Testis (tissue), 5 donors: ENCODE measurements at places on chromosomes 13 and 19.

- DNase-seq: peak; percentile 88
These were observed at the start of gene FGF9 for GRCh38 chr13:21670883-21671619. FGF9 (plus strand) TSS chr13:21671073; CDS start chr13:21671913, 840 bp downstream.

DNA sequence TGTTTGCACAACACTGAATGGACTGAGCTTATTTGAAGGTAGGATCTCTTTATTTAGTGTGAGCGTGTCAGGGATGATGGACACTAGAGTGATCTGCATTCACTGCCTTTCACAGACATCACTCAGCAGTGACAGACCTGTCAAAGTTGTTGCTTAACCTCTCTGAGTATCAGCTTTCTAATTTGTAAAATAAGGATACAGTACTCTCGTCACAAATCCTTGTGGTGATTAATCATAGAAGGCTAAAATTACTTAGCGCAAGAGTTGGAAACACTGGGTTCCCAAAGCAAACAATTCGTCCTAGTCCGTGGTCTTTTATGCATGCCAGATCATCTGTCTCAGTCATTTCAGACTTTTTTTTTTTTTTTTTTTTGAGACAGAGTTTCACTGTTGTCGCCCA lies 16.6 kb downstream of the CARD8 start:
- DNase-seq: no peak

GRCh38 chr13:94162289-94162688 lies 317.2 kb downstream of the DCT start:
- DNase-seq: no peak

DNA sequence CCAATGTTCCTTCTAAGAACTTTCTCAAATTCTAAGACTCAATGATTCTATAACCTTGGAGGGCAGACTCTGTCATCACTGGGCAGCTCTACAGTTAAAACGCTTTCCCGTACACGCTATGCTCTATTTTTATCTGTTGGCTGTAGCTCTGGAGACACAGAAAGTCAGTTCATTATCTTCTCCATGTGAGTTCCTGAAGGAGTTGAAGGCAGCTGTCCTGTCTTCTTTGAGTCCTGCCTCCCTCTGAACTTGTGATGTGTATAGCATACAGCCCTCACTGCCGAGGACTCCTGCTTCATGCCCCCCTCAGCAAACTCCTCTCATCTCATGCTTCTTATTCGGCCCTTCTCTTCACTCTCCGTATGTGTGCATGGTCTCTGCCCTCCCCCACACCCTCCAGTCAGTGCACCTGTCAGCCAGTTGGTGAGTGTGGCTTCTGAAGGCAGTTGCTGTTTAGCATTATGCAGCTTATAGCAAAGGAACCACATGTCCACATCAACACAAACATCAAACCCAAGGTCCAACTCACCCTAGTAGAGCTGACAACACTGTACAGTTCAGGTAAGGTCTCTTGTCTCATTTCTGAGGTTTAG lies 504.9 kb downstream of the DIAPH3 start:
- DNase-seq: no peak

GRCh38 chr19:18989316-18989715 lies 44.0 kb downstream of the SUGP2 start:
- DNase-seq: no peak

- no peak for DNase-seq
These were observed 438.1 kb downstream of the FGF9 start for GRCh38 chr13:22108979-22109378.

GRCh38 chr19:30423481-30423880 lies 51.3 kb downstream of the ZNF536 start:
- peak; percentile 36 for DNase-seq

GRCh38 chr19:5804516-5805461 lies at the start of gene NRTN:
NRTN (plus strand) TSS chr19:5805067; CDS start chr19:5824166, 19,099 bp downstream.
- DNase-seq: no peak

GRCh38 chr19:33752018-33752800 lies 44.5 kb upstream of the KCTD15 start:
- no peak for DNase-seq

GRCh38 chr19:47633517-47633916 lies 24.6 kb downstream of the BICRA start:
- DNase-seq: no peak

- DNase-seq: no peak
These were observed 255.3 kb downstream of the TEX29 start for GRCh38 chr13:111575719-111576118.
